ENCODE measurements at places on chromosomes 5 and 9. TPM values are rescaled to one million over a fixed set of nuclear protein-coding genes. Genes with fewer than 3 reads are reported as not detected.

GRCh38 chr5:131482617-131483016 is 152.4 kb downstream of the RAPGEF6 start:
- DNase-seq = no peak

DNA sequence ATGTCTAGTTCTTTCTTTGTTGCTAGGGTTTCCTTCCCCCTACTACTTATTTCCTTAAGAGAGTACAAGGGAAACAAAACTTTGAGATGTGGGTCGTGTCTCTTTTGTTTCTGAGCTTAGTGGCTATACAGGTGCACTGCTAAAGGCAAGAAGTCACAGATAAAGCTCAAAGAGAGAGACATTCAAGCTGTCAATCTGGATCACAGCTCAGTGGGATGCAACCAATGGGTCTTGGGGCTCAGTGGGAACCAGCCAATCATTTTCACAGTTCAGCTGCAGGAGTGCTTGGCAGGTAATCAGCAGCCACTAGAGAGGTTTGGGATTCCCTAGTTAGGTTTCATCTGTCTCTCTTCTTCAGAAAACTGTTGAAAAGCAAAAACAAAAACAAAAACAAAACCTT is 135.4 kb upstream of the SGCD start:
- DNase-seq = no peak

The SPINK4 gene
- total RNA-seq = 212 TPM

The IFNA2 gene
- total RNA-seq = not detected

DNA sequence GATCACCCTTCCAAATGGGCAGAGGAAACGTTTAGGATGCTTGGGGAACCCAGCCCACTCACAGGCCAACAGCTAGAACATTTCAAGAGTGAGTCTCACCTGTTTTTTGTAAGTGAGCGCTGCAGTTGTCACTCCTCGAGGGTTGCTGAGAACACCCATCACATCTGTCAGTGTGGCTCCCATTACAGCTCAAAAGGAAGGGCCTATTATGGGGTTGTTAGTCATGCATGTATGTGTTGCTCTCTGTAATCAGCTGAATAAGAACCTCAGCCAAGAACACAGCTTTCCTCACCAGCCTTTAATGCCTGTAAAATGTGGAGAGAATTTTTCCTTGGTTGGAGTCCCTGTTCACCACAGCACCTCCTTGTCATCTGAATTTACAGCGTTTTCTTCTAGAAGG is 196.3 kb upstream of the KLF4 start:
- no peak for DNase-seq

The MYORG gene
- total RNA-seq = 57.0 TPM

The FGF10 gene
- 5.1 TPM for total RNA-seq

DNA sequence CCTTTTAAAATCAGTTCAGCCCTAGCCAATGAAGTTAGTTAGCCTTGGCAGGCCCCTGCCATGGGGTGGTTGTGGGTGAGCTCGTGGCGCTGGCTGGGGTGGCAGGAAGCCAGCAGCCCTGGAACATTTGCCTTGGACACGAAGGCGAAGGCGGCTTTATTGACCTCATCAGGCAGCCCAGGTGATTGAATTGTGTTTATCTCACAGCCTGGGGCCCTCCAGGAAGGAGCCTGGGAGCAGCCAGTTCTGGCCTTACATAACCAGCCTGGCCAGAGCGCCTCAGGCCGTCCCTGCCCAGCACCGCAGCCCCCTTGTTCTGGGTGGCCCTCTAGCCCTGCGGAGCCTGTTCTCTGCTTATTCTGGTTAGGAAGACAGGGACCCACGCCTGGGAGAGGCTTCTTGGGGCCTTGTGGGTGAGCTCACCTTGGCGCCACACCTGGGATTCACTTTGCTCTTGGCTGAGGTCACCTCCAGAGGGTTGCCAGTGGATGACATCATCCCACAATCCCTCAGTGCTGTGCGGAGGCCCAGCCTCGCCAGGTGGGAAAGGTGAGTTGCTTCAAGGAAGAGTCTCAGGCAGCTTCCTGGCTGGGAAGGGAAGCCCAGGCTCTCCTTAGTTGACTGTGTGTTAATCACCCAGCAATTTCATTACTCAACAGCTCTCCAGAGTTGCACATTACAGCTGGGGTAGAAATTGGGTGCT is 54.4 kb upstream of the RPL26L1 start:
- peak; percentile 90 for DNase-seq

GRCh38 chr5:132305420-132305819 is 11.2 kb downstream of the SLC22A4 start:
- DNase-seq = no peak

GRCh38 chr5:180115326-180116076 is 43.9 kb upstream of the RNF130 start:
- DNase-seq = no peak

The LECT2 gene
- not detected for total RNA-seq

The IFNB1 gene
- total RNA-seq = not detected

The INSL4 gene
- not detected for total RNA-seq

The PCDHGA8 gene
- total RNA-seq = 0.17 TPM

- no peak for DNase-seq
Measured at GRCh38 chr9:110900917-110901316, 137.4 kb downstream of the LPAR1 start.

DNA sequence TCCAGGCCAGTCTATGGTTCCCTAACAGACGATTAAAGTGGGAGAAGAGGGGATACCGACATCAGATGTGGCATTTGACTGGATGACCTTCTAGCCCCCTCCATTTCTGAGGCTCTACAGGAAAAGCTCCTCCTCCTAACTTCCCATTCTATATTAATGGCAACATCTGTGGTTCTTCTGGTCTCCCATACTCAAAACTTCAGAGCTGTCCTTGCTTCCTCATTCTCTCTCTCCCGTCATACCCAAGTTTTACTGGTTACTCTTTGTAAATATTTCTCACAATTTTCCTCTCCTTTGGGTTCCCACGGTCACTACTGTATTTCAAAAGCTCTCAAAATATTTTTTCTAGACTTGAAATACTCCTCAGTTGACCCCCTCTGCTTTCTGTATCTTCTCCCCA is 36.0 kb upstream of the IL7R start:
- DNase-seq = no peak

The DIMT1 gene
- total RNA-seq = 12.4 TPM

The SLC6A19 gene
- 56.2 TPM for total RNA-seq

GRCh38 chr5:98796197-98796972 is 22.9 kb downstream of the RGMB start:
- DNase-seq = peak; percentile 83

Measured in colonic mucosa (tissue), 4 donors.